ENCODE measurements at places on chromosomes 11 and 22. TPM values are rescaled to one million over a fixed set of nuclear protein-coding genes. Genes with fewer than 3 reads are reported as not detected.

SYT13 gene
- total RNA-seq = 12.3 TPM

OR4A47 gene
- total RNA-seq = not detected

GRCh38 chr11:35845860-35846259 is 98.0 kb upstream of the LDLRAD3 start:
- no peaks in the 10 kb centered on the region for H3K27me3 ChIP-seq
- no peak for DNase-seq
- H3K4me3 ChIP-seq = no peak overlapping the region
- no peaks in the 10 kb centered on the region for H3K36me3 ChIP-seq
- no peak overlapping the region for H3K27ac ChIP-seq
- H3K4me1 ChIP-seq = no peaks in the 10 kb centered on the region

GRCh38 chr11:56948991-56949515 is 39.7 kb upstream of the OR5AK2 start:
- H3K27ac ChIP-seq = no peak overlapping the region
- DNase-seq = no peak
- H3K4me3 ChIP-seq = no peak overlapping the region
- H3K27me3 ChIP-seq = no peaks in the 10 kb centered on the region
- H3K4me1 ChIP-seq = no peaks in the 10 kb centered on the region
- no peaks in the 10 kb centered on the region for H3K36me3 ChIP-seq

RAB3IL1 gene
- total RNA-seq = 6.8 TPM

- H3K27me3 ChIP-seq = peaks cover 4% of the 10 kb centered on the region
- peaks cover 22% of the 10 kb centered on the region for H3K4me1 ChIP-seq
- H3K27ac ChIP-seq = no peak overlapping the region
- H3K36me3 ChIP-seq = no peaks in the 10 kb centered on the region
These were observed 6.1 kb downstream of the ARHGAP8 start for GRCh38 chr22:44758344-44758973.
